ENCODE measurements at places on chromosomes 4 and X.
A peak's percentile ranks its signal among the peaks of the same experiment; 100 is the strongest.

DNA sequence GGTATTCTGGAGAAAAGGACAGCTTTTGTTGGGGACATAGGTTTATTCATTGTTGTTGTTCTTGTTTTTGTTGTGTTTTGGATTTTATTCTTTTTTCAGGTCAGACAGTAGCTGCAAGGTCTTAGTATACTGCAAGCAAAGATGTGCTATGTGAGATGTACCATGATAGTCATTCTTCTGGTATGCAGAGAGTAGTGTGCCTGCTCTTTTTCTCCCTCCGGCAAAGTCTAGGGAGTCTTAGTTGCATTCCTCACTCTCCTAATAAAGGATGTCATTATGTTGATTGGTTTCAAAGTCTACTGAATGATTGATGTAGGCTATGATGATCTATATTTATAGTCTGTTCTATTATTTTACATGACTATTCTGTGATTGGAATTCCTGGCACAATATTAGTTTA, 119.9 kb upstream of the POF1B start:
- no peak for DNase-seq

GRCh38 chrX:77415161-77415560, 32.0 kb upstream of the FGF16 start:
- DNase-seq, result peak; percentile 9

- peak; percentile 51 for DNase-seq
These were observed 565 bp upstream of the ZNF41 start for GRCh38 chrX:47483306-47484268.

GRCh38 chrX:77433001-77433400, 14.2 kb upstream of the FGF16 start:
- no peak for DNase-seq

DNA sequence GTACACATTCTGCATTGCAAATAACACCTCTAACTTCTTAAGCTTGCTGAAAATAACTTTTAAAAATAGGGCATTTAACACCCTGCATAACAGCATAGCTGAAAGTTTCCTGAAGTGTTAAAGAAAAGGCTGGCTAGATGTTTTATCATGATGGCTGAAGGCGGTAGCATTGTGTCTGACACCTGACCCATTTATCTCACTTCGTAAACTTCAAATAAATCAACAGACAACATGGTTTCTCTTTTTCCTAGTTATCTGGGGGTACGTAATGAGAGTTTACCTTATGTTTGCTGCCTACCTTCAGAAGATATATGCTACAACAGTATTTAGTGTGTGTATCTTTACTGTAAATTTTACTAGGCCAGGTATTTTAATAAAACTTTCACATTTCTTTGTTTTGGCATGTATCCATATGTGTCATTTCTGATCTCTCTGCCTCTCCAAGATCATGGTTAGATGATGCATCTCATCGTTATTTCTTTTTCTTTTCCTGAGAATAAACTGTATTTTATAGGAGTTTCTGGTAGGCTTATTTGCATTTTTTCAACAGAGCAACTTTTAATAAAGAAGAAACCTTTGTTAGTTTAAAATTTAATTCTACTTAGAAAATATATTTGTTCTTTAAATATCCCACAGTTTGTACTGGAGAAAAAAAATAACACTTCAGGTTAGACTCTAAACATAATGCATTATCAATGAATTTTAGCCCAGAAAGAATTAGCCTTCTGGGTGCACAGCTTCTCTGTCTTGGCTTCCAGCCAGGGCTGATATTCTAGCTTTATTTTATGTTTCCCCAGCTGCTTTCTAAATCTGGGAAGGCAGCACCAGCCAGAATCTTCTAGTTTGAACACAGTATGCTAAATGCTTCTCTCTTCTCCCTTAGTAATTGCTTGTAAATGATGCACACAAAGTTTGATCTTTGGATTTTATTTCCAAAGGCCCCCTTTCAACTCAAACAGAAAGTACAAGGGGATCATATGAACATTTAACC, 2.9 kb downstream of the NDST4 start:
- peak; percentile 19 for DNase-seq

GRCh38 chrX:21816136-21816535, 23.3 kb upstream of the MBTPS2 start:
- no peak for DNase-seq
